ENCODE measurements at places on chromosomes 7 and 10.

GRCh38 chr7:17665029-17665428, 275.3 kb downstream of the SNX13 start:
- no peak for DNase-seq

- DNase-seq = peak; percentile 72
Measured at GRCh38 chr7:92836489-92836999, at the start of gene CDK6. Gene CDK6 (minus strand): TSS chr7:92836573. CDS start chr7:92833323, 3,250 bp downstream.

DNA sequence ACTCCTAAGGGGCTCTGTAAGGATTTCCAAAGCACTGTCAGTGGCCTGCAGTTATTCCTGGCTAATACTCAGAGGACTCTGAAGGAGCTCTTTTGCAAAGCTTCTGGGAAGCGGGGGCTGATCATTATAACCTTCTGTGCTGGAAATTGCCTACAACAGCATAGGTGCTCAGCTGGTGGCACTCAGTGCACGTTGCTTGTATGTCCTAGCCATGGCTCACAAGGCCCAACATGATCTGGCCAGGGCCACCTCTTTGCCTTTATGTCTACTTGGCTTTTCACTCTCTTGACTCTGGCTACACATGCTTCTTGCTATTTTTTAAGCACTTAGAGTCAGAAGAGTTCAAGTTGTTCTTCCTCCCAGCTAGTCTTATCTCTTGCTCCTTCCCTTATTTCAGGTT, 17.5 kb downstream of the LAMB4 start:
- DNase-seq = no peak

- DNase-seq = no peak
Measured at GRCh38 chr10:35268791-35269257, 67.5 kb upstream of the CCNY start.

DNA sequence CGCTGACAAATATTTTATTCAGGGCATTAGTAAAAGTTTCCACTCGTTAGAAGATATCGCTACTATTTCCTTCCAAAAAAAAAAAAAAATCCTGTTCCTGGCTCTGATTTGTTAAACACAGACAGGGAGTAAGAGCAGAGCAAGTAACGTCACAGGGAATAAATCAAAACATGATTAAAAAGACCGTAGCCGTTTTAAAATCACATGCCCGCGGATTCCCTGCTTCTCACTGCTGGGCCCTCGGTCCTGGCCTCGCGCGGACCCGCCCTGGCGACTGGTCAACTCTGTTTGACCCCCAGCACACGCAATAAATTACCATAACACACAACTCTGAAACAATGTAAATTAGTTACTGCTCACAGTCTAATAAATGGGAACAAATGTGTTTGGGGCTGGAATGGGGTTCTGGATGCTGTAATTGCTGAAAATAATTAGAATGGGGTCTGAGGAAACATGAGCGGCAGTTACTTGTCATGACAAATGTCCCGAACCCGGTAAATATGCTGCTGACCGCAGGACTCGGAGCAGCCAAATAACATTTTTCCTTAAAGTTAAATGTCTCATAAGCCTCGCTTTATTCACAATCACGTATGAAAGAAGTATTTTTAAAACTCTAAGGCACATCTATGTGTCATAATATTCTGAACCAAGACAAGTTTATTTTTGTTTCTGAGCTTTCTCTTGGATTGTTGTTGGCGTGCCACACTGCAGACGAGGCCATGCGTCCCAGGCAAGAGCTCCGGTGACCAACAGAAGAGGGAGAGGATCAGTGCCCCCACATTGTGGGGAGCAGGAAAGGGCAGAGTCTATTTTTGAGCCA, 17.9 kb downstream of the EBF3 start:
- DNase-seq = no peak

DNA sequence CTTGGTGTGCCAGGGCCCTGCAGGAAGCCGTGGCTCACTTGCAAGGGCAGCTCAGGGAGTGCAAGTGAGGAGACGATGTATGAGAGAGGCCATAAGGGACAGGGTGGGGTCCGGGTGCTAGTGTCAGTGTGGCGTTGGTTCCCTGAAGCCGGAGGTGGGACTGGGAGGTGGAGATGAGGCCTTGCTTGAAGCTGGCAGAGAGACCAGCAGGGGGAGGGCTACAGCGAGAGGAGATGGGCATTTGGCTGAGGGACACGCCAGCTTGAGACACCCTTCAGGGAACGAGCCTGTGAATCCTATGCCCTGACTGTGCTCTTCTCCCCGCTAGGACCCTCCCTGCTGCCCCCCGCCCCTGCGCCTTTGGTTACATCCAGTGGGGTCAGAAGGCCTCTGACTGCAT, 529.1 kb downstream of the TCERG1L start:
- no peak for DNase-seq

DNA sequence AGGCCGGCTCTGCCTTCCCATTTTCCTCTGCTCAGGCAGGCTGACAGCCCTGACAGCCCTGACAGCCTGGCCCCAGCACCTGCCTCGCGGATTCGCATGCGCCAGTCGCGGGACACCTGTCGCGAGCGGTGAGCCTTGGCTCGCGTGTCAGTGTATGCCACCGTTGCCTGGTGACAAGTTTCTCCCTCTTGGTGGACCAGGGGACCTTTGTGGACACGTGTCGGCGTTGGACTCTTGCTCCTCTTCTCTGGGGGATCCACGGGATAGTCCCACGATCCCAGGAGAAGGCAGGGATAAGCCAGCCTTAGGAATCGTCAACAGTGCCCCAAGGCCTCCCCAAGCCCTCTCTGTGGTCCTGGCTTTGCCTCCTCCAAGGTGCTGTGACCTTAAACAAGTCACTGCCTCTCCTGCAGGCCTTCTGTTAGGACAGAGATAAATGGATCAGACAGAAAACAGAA, 18.1 kb upstream of the ZNF273 start:
- DNase-seq = no peak

GRCh38 chr7:151838072-151838471, 38.8 kb downstream of the PRKAG2 start:
- no peak for DNase-seq

DNA sequence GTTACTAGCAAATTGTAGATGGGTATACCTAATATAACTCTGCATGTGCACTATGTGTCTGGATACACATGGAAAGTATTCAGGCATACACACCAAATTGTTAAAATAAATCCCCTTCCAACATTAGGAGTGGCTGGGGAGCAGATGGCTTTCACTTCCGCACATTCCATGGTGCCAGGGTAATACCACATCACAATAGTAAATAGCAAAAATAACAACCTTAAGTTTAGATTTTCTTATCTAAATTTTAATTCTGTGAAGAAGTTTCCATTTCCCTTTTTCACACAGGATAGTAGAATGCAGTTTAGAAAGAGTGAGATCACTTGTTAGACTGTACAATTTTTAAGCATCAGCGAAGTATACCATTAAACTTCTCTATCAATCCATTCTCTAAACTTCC, 5.8 kb upstream of the ALOX5 start:
- DNase-seq = no peak
